Posterior vena cava (tissue), 2 donors: ENCODE measurements at places on chromosomes 12 and 14.

GRCh38 chr14:68414121-68414520 lies 378.7 kb downstream of the ZFP36L1 start:
- DNase-seq: no peak

- DNase-seq: no peak
Measured at GRCh38 chr12:54016051-54016450, 7.3 kb downstream of the HOXC8 start.

GRCh38 chr12:42705863-42706262 lies 116.3 kb upstream of the PRICKLE1 start:
- DNase-seq: peak; percentile 86

DNA sequence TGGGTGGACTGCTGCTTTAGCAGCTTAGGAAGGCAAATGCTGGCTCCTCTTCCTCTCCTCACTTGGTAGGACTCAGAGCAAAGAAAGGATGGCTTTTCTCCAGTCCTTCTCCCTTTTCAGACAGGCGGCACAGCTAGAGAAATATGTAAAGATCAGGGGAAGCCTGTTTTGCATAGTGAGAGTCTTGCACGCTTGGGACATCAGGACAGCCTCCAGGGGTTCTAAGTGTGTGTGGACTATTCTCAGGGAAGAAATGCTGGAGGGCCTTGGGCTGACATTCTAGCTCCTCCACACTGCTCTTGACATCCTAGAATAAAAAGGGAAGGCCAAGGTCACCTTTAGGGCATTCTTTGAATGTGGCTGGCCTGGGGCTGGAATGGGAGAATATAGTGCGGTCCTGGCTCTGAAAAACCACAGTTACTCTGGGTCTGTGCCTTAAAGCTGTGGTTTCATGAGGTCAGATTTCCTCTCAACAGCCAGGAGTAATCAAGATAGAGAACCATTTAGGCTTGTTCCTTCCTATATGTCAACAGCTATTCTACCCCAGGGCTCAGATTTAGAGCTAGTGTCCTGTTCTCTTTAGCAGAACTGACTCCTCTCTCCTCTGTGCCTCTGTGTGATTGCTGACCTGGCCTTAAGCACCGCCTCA lies 24.3 kb downstream of the CMA1 start:
- no peak for DNase-seq

DNA sequence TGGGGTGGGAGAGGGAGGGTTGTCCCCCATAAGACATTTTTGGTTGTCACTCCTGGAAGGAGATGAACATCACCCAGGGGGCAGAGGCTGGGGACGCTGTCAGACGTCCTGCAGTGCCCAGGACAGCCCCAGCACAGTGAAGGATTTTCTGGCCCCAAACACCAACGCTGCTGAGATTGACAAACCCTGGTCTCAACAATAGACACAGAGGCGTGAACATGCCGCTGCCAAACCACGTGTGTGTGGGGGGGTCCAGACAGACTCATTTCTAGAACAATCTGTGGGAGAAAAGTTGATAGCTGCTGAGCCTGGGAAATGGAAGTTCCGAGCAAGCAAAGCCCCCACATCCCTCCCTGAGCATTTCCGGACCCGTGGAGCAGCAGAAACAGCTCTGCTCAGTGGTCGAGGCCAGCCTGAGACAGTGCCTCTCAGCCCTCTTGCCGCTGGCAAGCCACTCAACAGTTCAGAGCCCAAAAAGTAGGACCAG lies 43.8 kb upstream of the CLMN start:
- DNase-seq: no peak

GRCh38 chr14:89672636-89673511 lies 255.8 kb upstream of the FOXN3 start:
- DNase-seq: no peak

GRCh38 chr14:82642425-82642824 lies 1108.8 kb upstream of the SEL1L start:
- DNase-seq: no peak

DNA sequence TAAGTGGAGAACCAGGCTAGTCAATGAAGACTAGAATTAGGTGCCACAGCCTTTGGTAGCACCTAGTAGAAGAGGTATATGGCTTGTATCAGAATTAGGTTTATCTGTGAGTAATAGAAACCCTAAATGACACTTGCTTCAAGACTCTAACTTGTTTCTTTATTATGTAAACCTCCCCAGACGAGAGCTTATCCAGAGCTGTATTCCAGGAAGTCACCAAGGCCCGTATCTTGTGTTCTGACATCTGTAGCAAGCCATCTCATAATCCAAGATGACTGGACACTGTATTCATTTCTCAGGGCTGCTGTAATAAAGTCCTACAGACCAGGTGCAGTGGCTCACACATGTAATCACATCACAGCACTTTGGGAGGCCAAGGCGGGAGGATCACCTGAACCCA lies 56.7 kb upstream of the PPP1R12A start:
- no peak for DNase-seq

GRCh38 chr12:26231470-26231869 lies 36.1 kb downstream of the SSPN start:
- DNase-seq: no peak

DNA sequence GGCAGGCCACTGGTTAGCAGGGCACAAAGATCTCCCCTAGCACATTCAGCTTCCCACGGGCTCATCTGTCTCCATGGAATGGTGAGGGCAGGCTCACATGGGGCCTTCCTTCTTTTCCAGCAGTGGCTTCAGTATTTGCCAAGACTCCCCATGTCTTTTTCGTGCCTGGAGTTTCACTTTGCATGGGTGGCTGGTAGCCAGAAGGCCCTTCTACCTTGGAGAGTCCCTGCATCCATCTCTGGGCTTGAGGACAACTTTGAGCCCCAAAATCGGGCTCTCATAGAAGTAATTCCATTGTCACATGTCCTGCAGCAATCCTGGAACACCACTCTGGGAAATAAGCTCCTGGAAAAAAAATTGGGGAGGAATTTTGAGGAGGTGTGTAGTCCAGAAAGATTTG lies 42.1 kb downstream of the NFKBIA start:
- DNase-seq: no peak

GRCh38 chr12:25699454-25699853 lies 146.4 kb upstream of the LMNTD1 start:
- DNase-seq: no peak

DNA sequence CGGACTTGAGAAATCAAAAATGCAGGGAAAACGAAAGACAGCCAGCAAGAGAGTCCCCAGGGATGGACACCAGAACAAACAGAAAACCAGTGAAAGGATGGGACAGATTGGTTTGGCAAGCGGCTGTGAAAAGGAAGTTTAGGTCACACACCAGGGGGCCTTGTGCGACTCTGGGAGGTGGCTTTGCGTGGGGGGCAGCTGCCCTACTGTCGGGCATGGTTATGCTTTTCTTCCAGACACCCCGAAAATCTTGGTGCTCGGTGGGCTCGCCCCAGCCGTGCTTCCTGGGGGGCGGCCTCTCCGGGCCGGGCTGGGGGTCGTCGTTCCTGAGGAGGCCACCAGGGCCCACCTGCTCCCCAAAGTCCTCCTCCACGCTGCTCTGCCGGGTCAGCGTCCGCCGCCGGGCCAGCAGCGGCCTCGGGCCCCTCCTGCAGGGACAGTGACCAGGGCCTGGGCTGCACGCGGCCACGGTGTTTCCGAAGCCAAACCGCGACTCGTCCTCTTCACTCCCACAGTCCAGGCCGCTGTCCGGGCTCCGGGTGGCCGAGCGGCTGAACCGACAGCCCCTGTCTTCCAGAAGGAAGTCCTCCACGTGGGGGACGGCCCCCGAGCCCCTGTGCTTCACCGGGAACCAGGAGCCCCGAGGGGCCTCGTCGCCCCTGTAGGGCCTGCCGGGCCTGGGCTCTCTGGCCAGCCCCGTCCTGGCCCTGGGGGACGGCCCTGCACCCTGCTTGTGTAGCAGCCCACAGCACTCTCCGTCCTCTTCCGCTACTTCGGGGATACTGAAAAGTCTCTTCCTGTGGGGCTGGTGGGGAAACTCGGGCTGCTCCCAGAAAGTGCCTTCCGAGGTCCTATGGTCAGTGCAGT lies 86.5 kb downstream of the PIWIL1 start:
- DNase-seq: no peak

- DNase-seq: no peak
Measured at GRCh38 chr14:39580696-39581095, 148.5 kb upstream of the FBXO33 start.

- no peak for DNase-seq
Measured at GRCh38 chr12:92615703-92616102, 87.1 kb upstream of the PLEKHG7 start.

GRCh38 chr12:459430-460258 lies at the start of gene B4GALNT3:
Gene B4GALNT3 (plus strand): TSS chr12:459939. CDS start chr12:460377, 438 bp downstream.
- peak; percentile 86 for DNase-seq

GRCh38 chr12:96398424-96399119 lies 1.7 kb downstream of the CDK17 start:
- DNase-seq: no peak

GRCh38 chr12:122834104-122834920 lies 945 bp upstream of the HIP1R start:
- DNase-seq: peak; percentile 83

GRCh38 chr14:63299351-63300110 lies 19.2 kb downstream of the GPHB5 start:
- DNase-seq: no peak

DNA sequence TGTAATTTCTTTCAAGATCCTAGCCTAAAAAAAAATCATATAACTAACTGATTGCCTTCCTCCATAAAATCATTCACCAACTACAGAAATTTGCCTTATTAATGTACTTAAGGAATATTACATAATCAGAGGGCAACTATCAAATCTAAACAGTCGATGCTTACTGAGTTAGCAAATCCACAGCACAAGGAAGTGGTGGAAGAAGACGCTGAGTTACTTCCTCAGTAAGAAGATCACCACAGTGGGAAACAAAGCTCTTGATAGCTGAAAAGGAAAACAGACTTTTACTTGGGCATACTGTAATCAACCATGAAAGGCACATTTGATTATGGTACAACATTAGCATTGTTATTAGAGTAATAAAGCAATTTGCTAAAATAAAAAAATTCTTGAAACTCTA lies 48.7 kb downstream of the HEATR5A start:
- DNase-seq: no peak

DNA sequence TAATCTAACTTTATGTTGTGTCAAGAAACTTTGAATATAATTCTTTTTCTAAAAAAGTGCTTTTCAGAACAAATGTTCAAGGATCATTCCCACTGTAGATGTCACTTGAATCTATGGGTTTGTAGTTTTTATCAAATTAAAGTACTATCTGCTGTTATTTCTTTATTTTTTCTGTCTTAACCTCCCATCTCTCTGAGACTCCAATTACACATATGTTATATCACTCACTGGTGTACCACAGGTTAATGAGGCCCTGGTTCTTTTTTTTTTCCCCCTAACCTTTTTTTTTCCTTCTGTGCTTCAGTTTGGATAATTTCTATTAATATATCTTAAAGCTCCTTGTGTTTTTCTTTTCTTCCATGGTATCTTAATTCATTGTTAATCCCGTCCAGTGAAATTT lies 279.9 kb upstream of the RGS6 start:
- DNase-seq: no peak

- no peak for DNase-seq
Measured at GRCh38 chr12:102917026-102917787, at the start of gene PAH. Gene PAH (minus strand): TSS chr12:102917244. CDS start chr12:102917130, 114 bp downstream.

DNA sequence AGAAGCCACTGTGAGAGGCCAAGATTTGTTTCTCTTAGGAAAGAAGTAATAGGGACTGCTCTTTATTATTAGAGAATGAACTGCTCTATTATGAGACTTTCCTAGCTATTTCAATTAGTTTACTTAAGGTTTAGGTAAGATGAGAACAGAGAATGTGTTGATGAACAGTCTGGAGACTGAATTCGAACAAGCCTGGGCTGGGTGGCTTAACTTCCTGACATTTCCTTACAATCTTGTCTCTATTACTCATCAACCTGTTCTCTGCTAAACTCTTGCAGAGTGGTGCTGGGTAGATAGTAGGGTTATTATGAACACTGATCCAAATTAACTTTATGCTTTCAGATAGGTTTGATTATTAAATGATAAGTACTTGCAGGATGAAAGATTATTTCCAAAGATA lies 31.2 kb downstream of the SLC15A5 start:
- DNase-seq: no peak

- no peak for DNase-seq
Measured at GRCh38 chr12:31498424-31498823, 92.5 kb downstream of the DENND5B start.

- DNase-seq: no peak
Measured at GRCh38 chr14:21097636-21098075, 799 bp downstream of the ZNF219 start.

- no peak for DNase-seq
Measured at GRCh38 chr12:21759737-21760136, 14.8 kb downstream of the KCNJ8 start.

DNA sequence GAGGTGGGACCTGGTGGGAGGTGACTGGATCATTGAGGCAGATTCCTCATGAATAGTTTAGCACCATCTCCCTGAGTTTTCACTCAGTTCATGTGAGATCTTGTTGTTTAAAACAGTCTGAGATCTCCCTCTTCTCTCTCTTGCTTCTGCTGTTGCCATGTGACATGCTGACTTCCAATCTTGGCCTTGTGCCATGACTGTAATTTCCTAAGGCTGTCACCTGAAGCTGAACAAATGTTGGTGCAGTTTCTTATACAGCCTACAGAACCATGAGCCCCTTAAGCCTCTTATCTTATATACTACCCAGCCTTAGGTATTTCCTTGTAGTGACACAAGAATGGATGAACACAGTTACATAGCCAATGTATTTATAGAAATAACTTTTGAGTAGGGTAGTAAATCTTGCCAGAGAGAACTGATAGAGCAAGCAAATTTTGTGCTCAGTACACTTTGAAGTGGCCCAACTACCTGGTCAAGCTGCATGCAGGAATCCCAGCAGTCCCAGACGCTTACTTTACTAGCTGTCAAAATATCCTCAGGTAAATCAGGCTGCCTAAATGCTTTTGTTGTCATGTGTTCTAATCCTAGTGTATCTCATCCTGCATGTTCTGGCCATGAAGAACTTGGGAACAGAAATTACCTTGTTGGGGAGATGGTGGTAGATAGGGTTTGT lies 445.6 kb upstream of the MIS18BP1 start:
- DNase-seq: no peak

DNA sequence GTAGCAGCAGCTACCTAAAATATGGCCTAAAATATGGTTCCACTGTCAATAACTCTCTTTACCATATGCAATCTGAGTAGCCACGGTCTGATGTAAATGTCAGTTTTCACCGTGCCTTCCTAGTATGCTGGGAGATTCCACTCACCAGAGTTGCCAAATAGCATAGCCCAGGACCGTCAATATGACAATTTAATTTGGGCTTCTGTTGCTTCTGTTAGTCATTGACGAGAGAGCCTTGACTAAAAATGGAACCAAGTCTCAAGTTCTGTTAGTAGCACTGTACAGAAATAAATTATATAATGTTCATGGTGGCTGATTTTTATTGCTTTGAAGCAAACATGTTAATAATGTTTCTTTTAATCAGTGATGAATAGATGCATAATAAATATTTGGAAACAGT lies 348.4 kb downstream of the BCAT1 start:
- DNase-seq: no peak
